ENCODE measurements at places on chromosomes 11 and 22.

DNA sequence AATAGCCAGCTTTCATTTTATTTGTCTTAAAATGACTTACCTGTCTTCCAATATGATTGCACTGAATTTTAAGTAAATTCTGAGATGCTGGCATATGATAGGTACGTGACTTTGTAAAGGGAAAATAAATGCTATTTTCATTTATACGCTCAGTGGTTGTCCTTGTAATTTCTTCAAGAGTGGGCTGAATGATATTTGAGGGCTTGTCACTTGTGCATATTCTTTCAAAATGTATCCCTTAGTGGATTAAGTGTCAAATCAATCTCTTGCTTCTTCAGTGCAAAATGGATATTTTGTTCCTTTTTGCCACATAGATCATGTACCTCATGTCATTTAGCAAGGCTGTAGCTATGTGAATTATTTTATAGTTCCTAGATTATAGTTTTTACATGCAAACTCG lies 56.9 kb downstream of the GAS2 start:
- H3K4me3 ChIP-seq, result no peak overlapping the region
- no peaks in the 10 kb centered on the region for H3K27me3 ChIP-seq
- H3K36me3 ChIP-seq, result no peaks in the 10 kb centered on the region
- no peak overlapping the region for H3K27ac ChIP-seq
- DNase-seq, result no peak
- H3K4me1 ChIP-seq, result no peaks in the 10 kb centered on the region

- H3K27me3 ChIP-seq, result no peaks in the 10 kb centered on the region
- no peaks in the 10 kb centered on the region for H3K4me1 ChIP-seq
- no peak overlapping the region for H3K4me3 ChIP-seq
- no peak overlapping the region for H3K27ac ChIP-seq
Observed at GRCh38 chr22:19377565-19378343, 53.8 kb downstream of the HIRA start.

GRCh38 chr11:122995526-122995925 lies 13.9 kb upstream of the BSX start:
- DNase-seq, result no peak
- no peaks in the 10 kb centered on the region for H3K36me3 ChIP-seq
- H3K4me3 ChIP-seq, result no peak overlapping the region
- H3K27ac ChIP-seq, result no peak overlapping the region

GRCh38 chr11:614623-615503 lies 887 bp downstream of the IRF7 start:
- peaks cover 36% of the 10 kb centered on the region for H3K36me3 ChIP-seq
- H3K4me3 ChIP-seq, result peak overlapping the region; percentile 91
- peak overlapping the region; percentile 95 for H3K27ac ChIP-seq
- DNase-seq, result no peak
- H3K27me3 ChIP-seq, result no peaks in the 10 kb centered on the region

GRCh38 chr22:28658448-28658847 lies 21.2 kb downstream of the TTC28 start:
- no peak for DNase-seq
- H3K27ac ChIP-seq, result no peak overlapping the region
- peaks cover 73% of the 10 kb centered on the region for H3K27me3 ChIP-seq

DNA sequence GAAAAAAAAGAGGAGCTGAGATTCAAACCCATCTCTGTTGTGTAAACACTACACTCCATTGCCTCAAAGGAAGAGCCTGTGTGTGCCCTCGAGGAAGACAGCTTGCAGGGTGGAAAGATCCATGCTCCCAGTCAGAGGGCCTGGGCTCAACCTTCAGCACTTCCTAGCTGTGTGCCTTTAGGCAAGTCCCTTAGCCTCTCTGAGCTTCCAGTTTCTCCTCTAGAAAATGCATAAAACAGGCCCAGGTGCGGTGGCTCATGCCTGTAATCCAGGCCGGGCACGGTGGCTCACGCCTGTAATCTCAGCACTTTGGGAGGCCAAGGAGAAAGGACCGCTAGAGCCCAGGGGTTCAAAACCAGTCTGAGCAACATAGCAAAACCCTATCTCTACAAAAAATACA lies 4.6 kb upstream of the ARFGAP2 start:
- no peaks in the 10 kb centered on the region for H3K36me3 ChIP-seq
- H3K27ac ChIP-seq, result no peak overlapping the region
- H3K4me3 ChIP-seq, result no peak overlapping the region
- peaks cover 23% of the 10 kb centered on the region for H3K4me1 ChIP-seq
- peaks cover 5% of the 10 kb centered on the region for H3K27me3 ChIP-seq

DNA sequence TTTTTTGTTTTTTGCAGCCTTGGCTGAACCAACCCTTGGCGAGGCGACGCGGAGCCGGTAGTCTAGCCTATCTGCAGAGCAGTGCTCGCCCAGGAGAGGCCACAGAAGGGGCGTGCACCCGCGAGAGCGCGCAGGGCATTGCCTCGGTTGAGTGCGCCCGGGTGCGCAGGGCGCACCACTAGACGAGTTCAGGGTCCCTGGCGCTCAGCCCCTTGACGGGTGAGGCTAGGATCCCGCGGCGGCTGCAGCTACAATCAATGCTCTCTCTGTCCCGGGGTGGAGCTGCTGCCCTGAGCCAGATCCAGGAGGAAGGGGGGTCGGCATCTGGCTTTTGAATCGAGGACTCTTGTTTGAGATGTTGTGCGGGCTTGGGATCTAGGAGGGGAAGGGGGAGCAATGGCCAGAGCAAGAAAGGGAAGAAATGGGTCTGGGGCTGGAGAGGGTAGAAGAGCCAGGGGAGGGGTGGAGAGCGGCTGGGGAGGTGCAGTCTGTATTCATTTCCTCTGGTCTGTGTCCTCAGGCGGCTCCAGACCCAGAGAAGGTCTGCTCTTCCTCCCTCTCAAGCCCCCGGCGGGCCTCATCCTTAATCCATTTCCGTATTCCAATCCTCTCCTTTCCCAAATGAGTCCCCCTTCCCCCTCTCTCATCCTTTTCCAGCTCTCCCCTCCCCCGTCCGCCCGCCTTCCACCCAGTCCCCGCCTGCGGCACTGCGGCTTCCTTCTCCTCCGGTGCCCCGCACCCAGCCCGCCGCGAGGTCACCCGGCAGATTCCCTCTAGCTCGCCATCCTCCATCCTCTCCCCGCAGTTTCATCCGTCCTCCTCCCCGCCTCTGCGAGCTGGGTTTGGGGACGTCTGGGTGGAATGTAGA lies 797 bp downstream of the THY1 start:
- peaks cover 12% of the 10 kb centered on the region for H3K4me1 ChIP-seq
- peaks cover 33% of the 10 kb centered on the region for H3K27me3 ChIP-seq
- H3K36me3 ChIP-seq, result no peaks in the 10 kb centered on the region
- no peak overlapping the region for H3K27ac ChIP-seq
- H3K4me3 ChIP-seq, result peak overlapping the region; percentile 2

GRCh38 chr11:57316017-57316416 lies 8.7 kb downstream of the TNKS1BP1 start:
- no peak for DNase-seq
- H3K4me3 ChIP-seq, result no peak overlapping the region
- H3K27ac ChIP-seq, result no peak overlapping the region
- peaks cover 4% of the 10 kb centered on the region for H3K36me3 ChIP-seq
- no peaks in the 10 kb centered on the region for H3K27me3 ChIP-seq
- peaks cover 13% of the 10 kb centered on the region for H3K4me1 ChIP-seq

- no peaks in the 10 kb centered on the region for H3K36me3 ChIP-seq
- H3K27ac ChIP-seq, result no peak overlapping the region
- H3K4me1 ChIP-seq, result peaks cover 7% of the 10 kb centered on the region
- H3K4me3 ChIP-seq, result no peak overlapping the region
Observed at GRCh38 chr11:36109850-36110606, 166.2 kb downstream of the LDLRAD3 start.

- H3K36me3 ChIP-seq, result no peaks in the 10 kb centered on the region
- no peaks in the 10 kb centered on the region for H3K4me1 ChIP-seq
- H3K27me3 ChIP-seq, result no peaks in the 10 kb centered on the region
- DNase-seq, result no peak
- no peak overlapping the region for H3K27ac ChIP-seq
Observed at GRCh38 chr11:133826866-133827265, 18.4 kb downstream of the SPATA19 start.

DNA sequence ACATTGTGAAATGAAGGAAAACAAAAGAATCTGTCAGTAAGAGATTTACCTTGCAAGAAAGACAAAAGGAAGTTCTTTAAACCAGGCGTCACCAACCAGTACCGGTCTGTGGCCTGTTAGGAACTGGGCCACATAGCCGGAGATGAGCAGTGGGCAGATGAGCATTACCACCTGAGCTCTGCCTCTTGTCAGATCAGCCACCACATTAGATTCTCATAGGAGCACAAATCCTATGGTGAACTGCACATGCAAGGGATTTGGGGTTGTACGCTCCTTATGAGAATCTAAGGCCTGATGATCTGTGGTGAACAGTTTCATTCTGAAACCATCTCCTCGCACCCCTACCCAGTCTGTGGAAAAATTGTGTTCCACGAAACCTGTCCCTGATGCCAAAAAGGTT lies 108.2 kb downstream of the CYP2R1 start:
- H3K27me3 ChIP-seq, result no peaks in the 10 kb centered on the region
- no peak for DNase-seq
- no peak overlapping the region for H3K27ac ChIP-seq
- no peak overlapping the region for H3K4me3 ChIP-seq
- peaks cover 42% of the 10 kb centered on the region for H3K4me1 ChIP-seq
- peaks cover 57% of the 10 kb centered on the region for H3K36me3 ChIP-seq

- H3K27me3 ChIP-seq, result no peaks in the 10 kb centered on the region
- DNase-seq, result peak; percentile 72
- no peak overlapping the region for H3K4me3 ChIP-seq
- H3K36me3 ChIP-seq, result no peaks in the 10 kb centered on the region
- no peaks in the 10 kb centered on the region for H3K4me1 ChIP-seq
- H3K27ac ChIP-seq, result no peak overlapping the region
Observed at GRCh38 chr11:8099291-8099899, 18.4 kb downstream of the TUB start.

DNA sequence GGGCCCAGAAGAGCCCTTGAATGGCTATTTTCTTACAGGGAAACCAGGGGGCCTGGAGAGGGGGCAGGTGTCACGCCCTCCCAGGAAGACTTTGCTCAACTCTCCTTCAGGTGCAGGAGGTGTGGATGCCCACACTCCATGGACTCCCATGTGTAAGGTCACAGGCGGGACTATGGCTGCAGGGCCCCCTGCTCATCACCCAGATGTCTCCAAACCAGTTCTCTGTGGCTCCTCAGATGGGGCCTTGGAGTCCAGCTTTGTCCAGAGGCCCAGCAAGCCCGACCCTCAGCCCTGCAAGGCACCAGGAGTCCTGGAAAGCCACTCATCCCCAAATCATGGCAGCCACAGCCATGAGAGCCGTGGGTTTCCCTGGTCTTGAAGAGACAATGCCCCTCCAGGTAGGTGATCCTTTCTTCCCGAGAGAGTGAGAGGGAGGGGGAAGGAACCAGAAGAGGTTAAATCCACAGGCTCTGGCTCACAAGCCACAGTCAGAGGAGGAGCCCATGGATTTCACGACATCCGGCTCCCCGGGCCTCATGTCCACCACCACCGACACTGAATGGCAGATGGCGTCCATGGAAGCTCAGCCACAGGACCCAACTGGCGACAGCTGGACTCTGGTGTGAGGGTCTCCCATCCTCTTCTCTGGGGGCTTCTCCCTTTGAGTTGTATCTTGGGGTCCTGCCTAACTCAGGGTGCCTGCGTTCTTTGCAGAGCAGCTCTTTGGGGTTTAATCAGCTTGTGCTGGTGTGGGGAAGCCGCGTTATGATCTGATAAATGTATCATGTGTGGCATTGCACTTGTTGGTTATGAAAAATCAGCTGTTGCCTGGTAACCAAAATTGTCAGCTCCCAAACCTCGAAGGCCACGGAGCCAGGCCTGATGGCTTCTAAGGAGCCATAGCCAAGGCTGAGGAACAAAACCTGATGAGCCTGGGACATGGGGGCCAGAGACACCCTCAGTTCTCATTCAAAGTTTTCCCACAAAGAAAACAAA lies 620.4 kb downstream of the BRD1 start:
- no peaks in the 10 kb centered on the region for H3K36me3 ChIP-seq
- no peak overlapping the region for H3K27ac ChIP-seq
- no peak overlapping the region for H3K4me3 ChIP-seq
- no peaks in the 10 kb centered on the region for H3K4me1 ChIP-seq

DNA sequence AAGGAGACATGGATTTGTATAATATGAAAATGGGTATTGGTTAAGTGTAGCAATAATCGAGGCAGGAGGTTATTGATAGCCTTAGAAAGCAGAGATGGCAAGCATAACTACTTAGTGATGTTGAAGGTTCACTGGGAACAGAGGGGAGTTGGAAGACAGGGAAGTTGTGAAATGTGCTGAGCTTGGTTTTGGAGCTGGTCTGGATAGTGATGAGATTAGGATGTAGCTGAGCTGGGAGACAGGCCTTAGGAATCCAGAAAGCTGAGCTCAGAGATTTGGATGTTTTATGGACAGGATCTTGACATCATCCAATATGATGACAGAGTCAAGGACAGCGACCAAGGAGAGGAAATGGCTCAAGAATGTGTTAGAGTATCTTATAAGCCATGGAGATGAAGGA lies 113.1 kb downstream of the ARHGAP42 start:
- H3K36me3 ChIP-seq, result no peaks in the 10 kb centered on the region
- no peaks in the 10 kb centered on the region for H3K27me3 ChIP-seq
- DNase-seq, result no peak
- no peaks in the 10 kb centered on the region for H3K4me1 ChIP-seq

DNA sequence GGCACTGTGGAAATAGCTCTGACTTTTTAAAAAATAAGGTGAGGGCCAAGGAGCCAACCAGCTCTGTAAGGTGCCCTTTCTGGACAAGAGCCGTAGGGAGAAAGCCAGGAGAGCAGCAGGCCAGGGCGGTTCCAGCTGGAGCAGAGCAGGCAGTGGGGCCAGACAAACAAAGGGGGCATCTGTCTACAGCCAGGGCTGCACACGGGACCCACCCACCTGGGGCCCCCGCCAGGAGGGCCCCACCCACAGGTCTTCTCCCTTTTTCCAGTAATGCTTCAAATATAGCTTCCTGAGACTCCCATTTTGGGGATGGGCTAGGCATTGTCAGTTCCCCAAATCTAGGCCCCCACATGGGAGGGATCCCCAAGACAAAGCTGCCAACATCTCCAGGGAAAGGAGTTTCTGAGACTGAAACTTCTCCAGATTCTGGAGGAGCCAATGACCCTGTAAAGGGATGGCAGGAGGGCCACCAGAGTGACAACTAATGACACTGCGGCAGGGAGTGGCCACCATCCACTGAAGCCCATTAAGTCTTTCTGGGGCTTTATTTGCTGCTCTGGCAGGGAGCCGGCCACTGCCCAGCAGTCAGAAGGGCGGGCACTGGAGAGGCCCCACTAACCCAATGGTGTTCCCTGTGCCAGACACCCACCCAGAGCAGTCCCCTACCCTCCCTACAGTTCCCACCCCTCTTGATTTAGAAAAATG lies 1.9 kb downstream of the ZFTA start:
- peak overlapping the region; percentile 72 for H3K27ac ChIP-seq
- H3K4me1 ChIP-seq, result peaks cover 9% of the 10 kb centered on the region
- peak overlapping the region; percentile 80 for H3K4me3 ChIP-seq
- DNase-seq, result no peak
- no peaks in the 10 kb centered on the region for H3K36me3 ChIP-seq

- no peak for DNase-seq
- no peak overlapping the region for H3K27ac ChIP-seq
- peaks cover 2% of the 10 kb centered on the region for H3K27me3 ChIP-seq
- no peaks in the 10 kb centered on the region for H3K36me3 ChIP-seq
- no peak overlapping the region for H3K4me3 ChIP-seq
Observed at GRCh38 chr11:121648306-121648705, 195.5 kb upstream of the SORL1-AS1 start.

- no peaks in the 10 kb centered on the region for H3K4me1 ChIP-seq
- H3K27ac ChIP-seq, result no peak overlapping the region
- DNase-seq, result no peak
Observed at GRCh38 chr11:120601536-120601935, 90.0 kb downstream of the GRIK4 start.

- H3K4me1 ChIP-seq, result peaks cover 4% of the 10 kb centered on the region
- H3K27me3 ChIP-seq, result no peaks in the 10 kb centered on the region
- H3K27ac ChIP-seq, result no peak overlapping the region
- DNase-seq, result no peak
- H3K36me3 ChIP-seq, result peaks cover 16% of the 10 kb centered on the region
- H3K4me3 ChIP-seq, result no peak overlapping the region
Observed at GRCh38 chr22:46900549-46900948, 138.1 kb downstream of the TBC1D22A start.
